ENCODE measurements at places on chromosomes 13 and 19. TPM values are rescaled to one million over a fixed set of nuclear protein-coding genes. Genes with fewer than 3 reads are reported as not detected.

KLK1 gene
- total RNA-seq, result not detected

RNF113B gene
- total RNA-seq, result not detected

SPATA13 gene
- total RNA-seq, result 8.8 TPM

DZIP1 gene
- total RNA-seq, result 20.2 TPM

ZNF814 gene
- total RNA-seq, result 9.8 TPM

KASH5 gene
- total RNA-seq, result not detected

ZNF613 gene
- total RNA-seq, result 3.7 TPM

ENOX1 gene
- 9.6 TPM for total RNA-seq

ZSCAN18 gene
- 10.2 TPM for total RNA-seq
